ENCODE measurements at places on chromosomes 4 and X.

DNA sequence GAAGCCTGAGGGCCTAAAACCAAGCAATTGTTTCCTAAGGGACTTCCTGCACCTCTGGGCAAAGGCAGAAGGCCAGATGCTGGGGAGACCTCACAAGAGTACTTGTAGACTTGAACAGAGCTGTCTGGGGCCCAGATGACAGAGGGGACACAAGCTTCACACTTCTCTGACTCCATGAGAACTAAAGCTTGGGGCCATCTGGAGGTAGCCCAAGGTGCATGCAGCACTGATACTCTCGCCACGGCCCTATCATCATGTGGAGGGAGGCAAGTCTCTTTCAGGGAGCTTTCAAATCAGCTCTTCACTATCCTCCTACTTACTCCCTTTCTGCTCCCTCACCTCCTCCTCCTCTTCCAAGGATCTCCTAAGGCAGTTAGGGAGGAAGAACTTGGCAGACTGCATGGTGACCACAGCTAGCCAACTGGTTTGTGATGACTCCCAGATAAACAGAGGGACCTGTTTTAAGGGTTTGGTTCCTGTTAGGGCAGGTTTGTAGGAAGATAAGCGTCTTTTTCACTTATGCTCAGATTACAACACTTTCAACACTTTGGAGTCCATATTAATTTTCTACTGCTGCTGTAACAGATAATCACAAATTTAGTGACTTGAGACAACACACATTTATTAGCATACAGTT is 23.8 kb downstream of the MSL3 start:
- no peak for DNase-seq

DNA sequence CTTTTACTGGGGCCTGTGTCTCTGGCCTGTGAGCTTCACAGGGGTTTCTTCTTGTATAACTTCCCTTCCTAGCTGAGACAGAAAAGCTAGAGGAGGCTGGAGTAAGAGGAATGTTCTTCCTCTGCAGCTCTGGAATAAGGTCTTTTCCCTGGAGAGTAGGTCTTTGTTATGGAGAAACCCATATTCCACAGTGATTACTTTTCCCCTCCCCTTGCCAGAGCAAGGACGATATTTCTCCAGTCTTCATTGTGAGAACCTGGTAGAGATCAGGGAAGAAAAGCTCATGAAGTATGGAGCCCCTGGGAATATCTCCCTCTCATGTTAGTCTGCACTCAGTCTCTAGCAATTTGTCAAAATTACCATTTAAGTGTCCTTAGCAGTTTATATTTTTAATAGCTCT is 18.7 kb upstream of the GLRB start:
- no peak for DNase-seq

GRCh38 chr4:114997576-114998247 is 115.7 kb downstream of the NDST4 start:
- no peak for DNase-seq

DNA sequence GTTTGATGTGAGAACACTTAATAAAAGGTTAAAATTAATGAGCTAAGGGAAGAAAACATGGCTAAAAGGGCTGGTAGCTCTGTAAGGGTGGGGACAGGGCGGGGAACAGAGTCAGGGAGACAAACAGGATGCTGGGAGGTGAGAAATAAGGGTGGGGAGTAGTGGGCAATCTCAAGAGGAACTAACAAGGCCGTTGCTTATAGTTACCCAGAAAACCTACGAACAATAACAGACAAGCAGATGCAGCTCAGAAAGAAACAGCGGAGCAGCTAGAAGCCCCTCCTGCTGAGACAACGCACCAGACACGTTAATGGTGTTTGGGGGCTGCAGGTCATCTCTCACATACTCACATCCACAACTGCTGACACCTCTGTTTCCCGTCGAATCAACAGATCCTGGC is 9.7 kb upstream of the KLF3 start:
- no peak for DNase-seq

DNA sequence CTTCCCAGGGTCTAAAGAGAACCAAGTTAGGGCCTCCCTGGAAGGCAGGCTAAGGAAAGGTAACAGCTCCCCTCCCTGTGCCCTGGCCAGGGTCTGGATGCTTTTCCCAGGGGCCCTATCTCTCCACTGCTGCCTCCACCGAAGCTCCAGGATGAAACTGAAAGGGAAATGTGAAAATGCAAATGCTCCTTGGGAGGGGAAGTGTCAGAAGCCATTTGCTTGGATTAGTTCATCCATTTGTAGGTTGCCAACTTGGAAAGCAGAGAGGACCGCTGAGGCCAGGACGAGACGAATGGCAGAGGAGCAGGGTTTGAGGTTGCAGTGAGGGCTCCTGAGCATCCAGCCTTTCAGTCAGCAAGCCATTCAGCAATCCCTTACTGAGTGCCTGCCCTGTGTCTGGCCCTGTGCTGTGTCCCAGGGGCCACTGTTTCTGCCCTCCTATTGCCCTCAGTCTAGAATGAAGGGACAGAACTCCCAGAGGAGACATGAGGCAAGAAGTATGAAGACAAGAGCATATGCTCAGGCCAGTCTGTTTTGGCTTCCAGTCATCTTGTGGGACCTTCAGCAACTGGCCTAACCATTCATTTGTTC is 45.9 kb upstream of the PGRMC1 start:
- no peak for DNase-seq

DNA sequence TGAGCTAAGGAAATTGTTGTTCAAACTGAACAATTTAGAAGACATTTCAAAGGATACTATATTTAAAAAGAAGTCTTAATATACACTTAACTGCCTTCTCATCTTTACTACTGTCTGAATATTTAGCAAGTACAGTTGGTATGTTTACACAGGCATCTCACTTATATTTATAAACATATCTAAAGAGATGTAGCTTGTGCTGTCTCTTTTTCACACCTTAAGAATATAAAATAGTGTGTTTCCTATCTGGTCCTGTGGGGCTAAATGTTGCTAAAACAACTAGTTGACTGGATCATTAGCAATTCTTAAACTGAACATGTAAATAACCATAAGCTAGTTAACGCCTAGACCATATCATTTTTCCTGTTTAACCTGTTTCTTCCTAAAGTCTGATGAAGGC is 336.3 kb downstream of the PPP3CA start:
- no peak for DNase-seq

- DNase-seq: no peak
These were observed 159.1 kb upstream of the KIT start for GRCh38 chr4:54498661-54499111.

DNA sequence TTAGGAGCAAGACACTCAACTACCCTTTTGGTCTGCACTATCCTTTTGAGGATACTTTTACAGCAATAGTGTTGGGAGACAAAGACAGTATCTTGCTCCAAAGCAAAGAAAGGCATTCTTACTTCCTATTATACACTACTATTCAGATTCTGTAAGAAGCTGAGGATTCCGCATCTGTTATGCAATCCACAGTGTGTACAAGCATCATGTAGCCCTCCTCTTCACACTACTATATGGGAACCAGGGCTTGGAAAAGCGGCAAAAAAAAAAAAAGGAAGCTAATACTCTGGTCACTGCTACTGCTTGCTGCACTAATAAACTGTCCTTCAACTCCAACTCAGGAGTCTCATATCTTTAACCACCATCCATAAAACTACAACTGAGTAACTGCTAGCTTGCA is 59.1 kb downstream of the FBXW7 start:
- no peak for DNase-seq

GRCh38 chr4:71553605-71554004 is 214.8 kb downstream of the SLC4A4 start:
- no peak for DNase-seq

DNA sequence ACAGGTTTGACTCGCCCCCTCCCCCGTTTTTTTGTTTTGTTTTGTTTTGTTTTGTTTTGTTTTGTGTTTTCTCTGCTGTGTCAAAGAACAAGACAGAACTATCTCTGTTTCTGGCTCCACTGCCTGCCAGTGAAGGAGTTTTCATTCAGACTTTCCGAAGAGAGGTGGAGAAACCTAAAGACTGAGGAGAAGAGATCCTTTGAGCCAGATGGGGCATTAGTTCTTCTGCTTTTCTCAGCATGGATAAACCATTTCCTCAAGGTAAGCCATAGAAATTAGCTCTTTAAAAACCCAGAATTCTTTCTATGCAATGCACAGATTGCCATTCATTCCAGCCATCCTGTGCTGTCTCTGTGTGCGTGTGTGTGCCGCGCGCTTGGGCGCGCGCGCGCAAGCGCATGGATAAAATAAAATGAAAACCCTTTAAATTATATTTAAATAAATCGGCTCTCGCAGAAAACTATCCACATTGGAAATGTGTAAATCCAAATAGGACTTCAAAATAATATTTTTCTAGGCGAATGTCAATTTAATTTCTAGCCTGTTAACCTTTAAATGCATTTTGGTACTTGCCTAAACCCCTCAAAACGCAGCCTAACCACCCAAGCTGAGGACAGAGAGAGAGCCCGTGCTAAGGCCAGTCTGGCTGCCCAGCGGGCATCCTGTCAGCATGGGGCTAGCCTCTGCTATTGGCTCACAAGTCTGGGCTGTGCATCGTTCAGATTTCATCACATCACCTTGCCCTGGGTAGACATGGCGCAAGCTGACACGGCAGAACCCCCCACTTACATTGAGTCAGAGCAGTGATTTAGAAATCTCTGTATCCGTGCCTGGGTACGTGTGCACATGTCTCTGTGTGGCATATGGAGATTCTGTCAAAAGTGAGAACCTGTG is 113.0 kb upstream of the VAMP7 start:
- DNase-seq: no peak

DNA sequence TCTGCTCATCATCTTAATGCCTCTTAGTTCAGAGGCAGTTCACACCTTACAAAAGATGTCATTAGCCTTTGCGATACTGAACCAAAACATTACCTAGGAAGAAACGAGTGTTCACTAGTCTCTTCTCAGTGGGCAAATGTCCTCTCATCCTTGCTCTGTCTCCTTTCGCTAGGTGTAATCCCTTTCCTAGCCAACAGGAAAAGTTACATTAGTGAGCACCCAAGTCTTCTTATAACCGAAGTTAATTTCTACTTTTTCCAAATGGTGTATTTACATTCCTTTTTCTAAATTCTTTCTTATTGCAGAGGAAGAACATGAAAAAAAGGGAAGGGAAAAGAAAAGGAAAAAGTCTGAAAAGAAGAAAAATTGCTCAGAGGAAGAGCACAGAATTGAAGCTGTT is 46.9 kb downstream of the SMIM31 start:
- no peak for DNase-seq

DNA sequence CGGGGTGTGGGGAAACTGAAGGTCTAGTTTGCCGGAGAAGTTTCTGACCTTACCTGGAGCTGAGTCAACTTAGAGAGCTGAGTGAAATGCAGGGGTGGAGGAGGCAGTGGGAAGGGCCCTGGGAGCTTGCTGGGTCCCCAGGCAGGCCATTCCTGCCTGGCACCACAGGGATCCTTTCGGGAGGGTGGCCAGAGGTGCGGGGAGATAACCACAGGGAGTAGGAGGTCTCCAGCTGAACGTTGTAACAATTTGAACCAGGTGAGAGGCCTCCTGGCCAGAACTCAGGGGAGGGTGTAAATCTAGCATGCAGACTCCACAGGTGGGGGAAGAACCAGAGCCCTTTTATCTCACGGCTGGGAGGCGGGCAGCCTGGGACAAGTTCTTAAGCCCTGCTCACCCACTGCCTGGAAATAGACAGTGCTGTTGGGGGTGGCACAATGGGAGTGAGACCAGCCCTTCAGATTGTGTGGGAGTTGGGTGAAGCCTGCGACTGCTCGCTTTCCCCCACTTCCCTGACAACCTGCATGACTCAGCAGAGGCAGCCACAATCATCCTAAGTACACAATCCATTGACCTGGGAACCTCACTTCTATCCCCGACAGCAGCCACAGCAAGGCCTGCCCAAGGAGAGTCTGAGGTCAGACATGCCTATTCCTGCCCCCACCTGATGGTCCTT is 247.4 kb downstream of the ADGRA3 start:
- no peak for DNase-seq

- DNase-seq: no peak
These were observed 216.3 kb upstream of the SFRP2 start for GRCh38 chr4:154005171-154005520.

- DNase-seq: no peak
These were observed 206.2 kb downstream of the TENM3 start for GRCh38 chr4:182449186-182449929.

GRCh38 chr4:121108557-121108956 is 36.2 kb upstream of the NDNF start:
- no peak for DNase-seq

DNA sequence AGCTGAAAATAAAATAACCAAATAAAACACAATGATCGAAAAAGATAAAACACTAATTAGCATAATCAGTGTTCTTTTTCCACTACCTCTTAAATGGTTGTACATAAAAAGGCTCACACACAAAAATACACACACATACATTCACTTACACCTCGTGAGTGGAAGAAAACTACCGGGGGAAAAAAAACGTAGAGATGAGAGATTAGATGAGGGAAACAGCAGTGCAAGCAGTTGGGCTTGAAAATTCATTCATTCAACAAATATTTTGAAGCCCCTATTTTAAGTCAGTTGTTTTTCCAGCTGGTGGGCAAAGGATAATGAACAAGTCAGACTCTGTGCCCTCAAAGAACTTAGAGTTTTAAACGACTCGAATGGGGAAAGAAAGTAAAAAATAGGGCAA is 1.0 kb downstream of the TBCK start:
- no peak for DNase-seq

DNA sequence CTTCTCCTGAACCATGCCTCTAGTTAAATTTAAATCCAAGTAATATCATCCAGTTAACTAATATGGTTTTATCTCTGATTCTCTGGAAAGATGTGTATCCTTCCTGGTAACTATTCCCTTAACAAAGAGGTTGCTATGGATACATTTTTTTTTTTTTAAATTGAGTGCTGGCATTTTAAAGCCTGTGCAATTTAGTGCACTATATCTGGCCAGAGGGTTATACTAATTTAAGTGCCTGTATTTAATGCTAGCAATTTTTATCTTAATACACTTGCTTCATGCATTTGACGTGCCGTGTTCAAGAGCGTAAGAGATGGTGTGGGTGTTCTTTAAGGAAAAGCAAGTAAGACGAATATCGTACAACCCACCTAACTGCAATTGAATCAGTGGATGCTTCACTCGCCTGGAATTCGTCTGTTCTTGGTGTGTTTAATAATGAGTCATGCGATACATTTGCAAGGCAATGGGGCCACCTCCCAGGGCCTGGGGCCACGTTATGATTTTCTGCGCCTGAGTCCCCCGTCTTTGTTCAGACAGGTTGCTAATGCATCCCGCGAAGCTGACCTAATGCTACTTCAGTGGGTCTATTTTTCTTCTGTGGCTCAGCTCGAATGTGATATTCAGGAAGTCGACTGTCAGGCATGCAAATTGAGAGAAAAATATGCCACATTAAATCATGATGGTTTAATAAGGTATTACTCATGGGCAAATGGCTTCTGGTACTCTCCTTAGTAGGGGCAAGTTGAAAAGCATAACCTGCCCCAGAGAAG is 14.2 kb upstream of the MID1 start:
- DNase-seq: no peak

- no peak for DNase-seq
These were observed 194.3 kb downstream of the ARHGAP24 start for GRCh38 chr4:85669204-85669603.

DNA sequence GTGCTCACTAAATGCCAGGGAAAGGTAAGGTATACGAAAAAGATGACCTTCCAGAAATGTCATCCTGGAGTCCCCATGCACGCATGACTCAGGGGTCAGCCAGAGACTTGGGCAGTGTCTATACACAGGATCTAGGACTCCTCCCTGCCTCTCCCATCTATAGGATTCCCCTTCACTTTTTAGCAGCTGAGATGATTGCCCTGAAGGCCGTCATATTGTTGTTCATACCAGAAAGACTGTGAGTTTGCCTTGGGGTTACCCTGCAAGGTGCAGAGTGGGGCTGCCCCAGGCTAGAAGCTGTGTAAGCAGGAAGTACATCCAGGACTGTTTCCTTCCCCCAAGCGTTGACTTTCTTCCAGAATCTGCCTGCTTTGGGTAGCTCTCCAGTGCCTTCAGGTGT is 55.1 kb upstream of the MAMLD1 start:
- DNase-seq: no peak
